ENCODE measurements at places on chromosomes 2 and 18.

- no peak for DNase-seq
These were observed 28.6 kb upstream of the GALNT5 start for GRCh38 chr2:157228946-157229345.

DNA sequence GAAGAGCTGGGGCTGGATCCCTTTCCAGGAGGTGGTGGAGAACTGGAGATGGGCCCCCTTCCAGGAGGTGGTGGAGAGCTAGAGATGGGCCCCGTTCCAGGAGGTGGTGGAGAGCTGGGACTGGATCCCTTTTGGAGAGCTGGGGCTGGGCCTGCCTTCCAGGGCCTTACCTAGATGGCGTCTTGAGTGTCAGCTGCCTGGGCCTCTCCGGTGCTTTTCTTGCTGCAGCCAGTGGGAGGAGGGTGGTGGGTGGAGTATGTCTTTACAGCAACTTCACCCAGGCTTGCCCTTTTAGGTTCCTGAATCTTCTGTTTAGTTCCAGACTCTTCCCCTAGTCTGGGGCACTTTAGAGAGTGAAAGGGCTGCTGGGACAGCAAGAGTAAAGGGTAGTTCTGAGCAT, 19.1 kb upstream of the TXNDC2 start:
- DNase-seq, result no peak

GRCh38 chr2:75698918-75699317, 11.8 kb downstream of the GCFC2 start:
- DNase-seq, result no peak

DNA sequence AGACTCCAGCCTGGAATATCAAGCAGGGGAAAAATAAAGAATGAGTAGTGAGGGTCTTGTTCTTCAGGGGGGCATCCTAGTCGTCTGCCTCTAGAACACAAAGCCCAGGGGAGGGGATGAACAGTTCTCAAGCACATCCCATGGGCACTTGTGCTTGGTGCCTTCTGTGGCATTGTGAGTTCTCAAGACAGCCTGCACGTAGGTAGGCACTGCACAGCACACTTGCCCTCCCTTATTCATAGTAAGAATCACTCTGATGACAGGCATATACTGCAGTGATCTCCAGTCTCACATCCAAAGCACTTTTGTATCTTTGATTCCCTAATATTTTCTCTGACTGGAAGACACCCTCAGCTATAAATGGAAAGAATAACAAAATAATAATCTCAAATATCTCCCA, 104.7 kb upstream of the CNGA3 start:
- peak; percentile 35 for DNase-seq

- no peak for DNase-seq
These were observed 134.9 kb downstream of the LRRTM4 start for GRCh38 chr2:77387324-77387723.

- DNase-seq, result no peak
These were observed at the start of gene CDH7 for GRCh38 chr18:65750389-65751154. TSS of gene CDH7 (plus strand) at chr18:65751012. CDS start at chr18:65762843, 11,831 bp downstream.

DNA sequence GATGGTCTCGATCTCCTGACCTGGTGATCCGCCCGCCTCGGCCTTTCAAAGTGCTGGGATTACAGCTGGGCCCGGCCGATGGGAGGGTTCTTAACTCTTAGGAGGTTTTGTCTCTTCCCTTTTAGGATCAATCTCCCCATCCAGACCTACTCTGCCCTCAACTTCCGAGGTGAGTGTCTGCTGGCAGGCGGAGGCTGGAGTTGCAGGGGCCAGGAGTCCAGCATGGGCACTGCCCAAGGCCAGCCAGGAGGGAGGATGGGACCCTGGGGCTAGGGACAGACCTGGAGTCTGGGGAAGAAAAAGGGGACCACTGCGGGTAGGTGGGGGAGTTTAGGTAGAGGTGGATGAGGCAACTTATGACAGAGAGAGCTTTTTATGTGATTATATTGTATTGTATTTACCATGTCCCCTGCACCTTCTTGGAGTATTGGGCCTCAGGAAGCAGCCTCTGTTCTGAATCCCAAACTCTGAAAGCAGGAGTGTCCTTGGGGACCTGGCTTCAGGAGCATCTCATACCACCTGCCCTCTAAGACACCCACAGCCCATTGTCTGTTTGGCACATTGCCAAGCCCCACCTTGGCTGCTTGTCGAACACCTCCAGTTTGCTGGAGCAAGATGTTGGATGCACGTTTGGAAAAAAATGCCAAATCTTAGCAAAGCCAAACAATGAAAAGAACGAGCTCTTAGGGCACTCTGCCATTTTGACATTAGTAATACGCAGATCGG, 5.6 kb downstream of the DES start:
- no peak for DNase-seq

- no peak for DNase-seq
These were observed 69.5 kb downstream of the COPS8 start for GRCh38 chr2:237154884-237155851.

GRCh38 chr2:32772638-32773447, 145.0 kb downstream of the TTC27 start:
- DNase-seq, result peak; percentile 72

DNA sequence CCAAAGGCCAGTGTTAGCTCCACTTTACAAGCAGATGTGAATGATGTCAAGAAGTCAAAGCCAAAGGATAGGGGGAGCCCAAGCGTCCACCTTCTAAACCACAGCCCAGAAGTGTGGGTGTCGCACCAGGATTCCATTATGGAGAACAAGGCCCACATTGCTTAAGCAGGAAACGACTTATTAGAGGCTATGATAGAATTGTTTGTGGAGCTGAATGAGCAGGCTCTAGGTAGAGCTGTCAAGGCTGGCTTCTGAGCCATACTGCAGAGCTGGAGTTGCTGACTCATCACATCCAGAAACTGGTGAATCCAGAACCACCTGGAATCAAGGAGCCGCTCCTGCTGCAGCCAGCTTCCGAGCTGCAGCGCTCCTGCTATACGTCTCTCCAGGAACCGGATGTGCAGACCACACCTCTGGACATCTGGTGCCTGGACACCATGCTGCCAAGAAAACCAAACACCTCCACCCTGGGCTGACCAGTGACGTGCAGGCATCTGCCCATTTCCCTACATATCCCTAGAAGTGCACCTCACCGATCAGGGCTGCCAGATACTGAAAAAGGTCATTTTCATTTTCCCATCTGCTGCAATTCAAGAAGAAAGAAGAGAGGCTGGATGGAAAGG, 6.2 kb upstream of the TWIST2 start:
- DNase-seq, result no peak

- DNase-seq, result no peak
These were observed 72.3 kb downstream of the AAK1 start for GRCh38 chr2:69571189-69571588.

GRCh38 chr2:14735696-14736095, 103.2 kb downstream of the LRATD1 start:
- no peak for DNase-seq

- no peak for DNase-seq
These were observed 291.4 kb downstream of the THSD7B start for GRCh38 chr2:137056704-137057103.

DNA sequence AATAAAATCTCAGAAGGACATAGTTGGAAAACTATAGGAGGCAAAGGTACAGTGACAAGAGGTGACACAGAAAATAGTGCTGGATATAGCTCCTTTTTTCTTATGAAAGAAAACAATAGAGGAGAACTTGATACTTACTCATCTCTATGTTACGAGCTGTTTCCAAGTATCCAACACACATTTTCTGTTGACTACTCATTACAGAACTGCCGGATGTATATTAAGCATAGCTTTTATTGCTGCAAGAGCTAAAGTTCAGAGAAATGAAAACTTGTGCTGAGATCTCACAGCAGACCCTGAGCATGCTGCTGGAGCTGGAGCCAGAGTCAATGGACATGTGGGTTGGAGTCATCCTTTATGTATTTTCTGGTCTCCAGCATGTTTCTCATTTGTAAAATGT, 210.0 kb upstream of the NT5C1B start:
- DNase-seq, result no peak

DNA sequence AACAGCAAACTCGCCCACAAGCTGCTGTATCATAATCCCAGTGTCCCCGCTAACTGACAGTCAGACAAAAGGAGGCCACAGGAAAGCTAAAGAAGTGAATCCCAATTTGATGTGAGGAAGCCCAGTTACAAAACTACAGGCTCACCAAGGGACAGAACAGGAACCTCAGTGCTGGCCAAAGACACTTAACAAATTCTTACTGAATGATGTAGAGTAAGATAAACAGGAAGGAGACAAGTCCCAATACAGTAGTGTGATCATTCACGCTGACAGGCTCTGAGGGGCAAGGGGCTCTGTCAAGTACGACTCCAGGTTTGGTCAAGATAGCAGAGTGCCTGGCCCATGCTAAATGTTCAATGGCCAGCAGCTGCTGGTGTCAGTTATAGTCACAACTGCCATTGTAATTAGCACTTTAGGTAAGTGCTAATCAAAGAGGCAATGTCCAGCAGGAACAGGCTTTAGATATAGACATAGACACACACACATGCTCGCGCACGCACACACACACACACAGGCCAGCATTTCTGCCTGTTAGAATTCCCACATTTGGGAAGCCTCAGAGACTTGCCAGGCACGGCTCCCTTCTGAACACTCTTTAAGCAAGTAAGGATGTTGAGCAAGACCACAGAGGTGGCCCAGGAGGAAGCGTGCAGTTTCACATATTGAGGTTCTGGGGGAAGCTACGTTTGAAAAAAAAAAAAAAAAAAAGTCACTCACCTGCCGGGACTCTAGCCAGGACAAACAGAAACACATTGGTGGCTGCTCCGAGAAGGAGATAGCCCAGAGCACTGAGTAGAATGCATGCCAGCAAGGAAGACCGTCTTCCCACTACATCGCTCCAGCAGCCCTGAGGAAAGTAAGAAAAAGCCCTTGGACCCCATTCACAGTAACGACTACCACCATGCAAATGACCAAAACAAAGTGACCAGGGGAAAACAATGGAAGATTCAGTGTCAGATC, 35.4 kb upstream of the TMEM182 start:
- DNase-seq, result no peak

DNA sequence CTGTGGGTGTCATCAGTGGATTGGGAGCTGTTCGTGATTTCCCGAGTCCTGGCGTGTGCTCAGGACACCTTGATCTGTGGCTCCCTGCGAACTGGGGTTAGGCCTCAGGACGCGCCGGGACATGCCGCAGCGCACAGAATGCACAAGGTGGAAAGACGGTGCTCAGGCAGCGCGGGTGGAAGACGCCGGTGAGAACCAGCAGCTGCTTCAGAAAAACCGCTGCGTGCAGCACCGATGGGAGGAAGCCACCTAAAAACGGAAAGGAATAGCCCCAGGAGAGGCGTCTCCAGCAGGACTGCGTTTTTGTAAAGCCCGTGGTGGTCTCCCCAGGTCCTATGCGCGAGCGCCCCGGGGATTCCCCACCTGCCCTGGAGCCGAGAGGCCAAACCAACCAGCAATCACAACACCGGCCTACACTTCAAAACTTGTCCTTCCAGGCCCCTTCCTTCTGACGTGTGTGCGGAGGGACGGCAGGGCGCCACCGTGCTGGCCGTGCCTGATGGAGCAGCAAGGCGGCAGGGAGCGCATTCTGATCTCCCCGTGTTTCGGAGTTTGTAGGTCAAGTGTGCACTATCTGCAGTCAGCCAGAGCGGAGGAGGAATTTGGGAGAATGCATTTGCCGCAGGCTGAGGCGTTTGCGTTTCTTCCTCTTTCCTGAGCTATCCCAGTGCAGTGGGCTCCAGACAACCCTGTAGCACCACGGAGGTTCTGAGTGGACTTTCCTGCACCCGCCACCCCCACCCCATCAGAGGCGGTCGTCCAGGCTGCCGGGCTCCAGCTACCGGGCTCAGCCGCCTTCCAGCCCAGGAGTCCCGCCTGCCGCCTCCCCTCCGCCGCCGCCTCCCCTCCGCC, 32.2 kb downstream of the RTP5 start:
- no peak for DNase-seq
